Esophagus squamous epithelium (tissue), 5 donors: ENCODE measurements at places on chromosomes 1 and 21. TPM values are rescaled to one million over a fixed set of nuclear protein-coding genes. Genes with fewer than 3 reads are reported as not detected.

Gene EPHA10
- total RNA-seq, result not detected

Gene ERICH3
- not detected for total RNA-seq

Gene ABCA4
- not detected for total RNA-seq

Gene C1orf185
- total RNA-seq, result not detected
